ENCODE measurements at places on chromosomes 2 and 18.
A peak's percentile ranks its signal among the peaks of the same experiment; 100 is the strongest.

- no peak for DNase-seq
Measured at GRCh38 chr2:11802782-11803191, 56.4 kb downstream of the LPIN1 start.

DNA sequence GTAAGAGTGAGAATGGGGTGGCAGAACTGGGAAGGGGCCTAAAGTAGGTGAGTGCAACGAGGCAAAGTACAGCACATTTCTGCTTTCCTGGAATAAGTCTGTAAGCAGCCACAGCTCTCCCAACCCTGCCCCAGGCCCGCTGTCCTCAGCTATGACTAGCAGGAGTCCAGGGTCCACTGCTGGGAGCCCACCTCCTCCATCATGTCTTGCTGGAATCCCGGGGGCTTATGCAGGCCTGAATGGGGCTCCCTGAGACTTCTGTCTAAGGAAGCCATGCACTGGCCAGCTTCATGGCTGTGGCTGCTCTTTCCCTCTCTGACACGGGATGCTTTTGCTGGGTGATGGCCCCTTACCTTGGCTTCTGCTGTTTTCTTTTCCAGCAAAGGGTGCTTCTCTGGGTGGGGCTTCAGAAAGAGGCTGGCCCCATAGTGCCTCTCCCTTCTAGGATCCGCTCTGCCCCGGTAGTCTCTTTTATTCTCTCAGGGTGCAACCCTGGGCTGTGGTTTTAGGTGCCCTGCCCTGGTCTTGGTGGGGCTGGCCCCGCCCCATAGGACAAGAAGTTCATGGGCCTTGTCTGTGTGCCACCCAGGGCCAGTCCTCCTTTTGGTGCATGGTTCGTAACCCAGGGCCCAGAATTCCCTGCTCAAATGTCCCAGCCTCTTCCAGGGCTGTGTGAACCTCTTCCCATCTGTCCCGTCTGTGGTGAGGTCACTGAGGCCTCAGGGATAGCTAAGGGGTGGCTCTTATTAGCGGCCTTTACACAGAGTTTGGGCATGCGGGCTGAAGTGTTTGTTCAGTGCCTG lies 33.8 kb upstream of the POLE4 start:
- no peak for DNase-seq

DNA sequence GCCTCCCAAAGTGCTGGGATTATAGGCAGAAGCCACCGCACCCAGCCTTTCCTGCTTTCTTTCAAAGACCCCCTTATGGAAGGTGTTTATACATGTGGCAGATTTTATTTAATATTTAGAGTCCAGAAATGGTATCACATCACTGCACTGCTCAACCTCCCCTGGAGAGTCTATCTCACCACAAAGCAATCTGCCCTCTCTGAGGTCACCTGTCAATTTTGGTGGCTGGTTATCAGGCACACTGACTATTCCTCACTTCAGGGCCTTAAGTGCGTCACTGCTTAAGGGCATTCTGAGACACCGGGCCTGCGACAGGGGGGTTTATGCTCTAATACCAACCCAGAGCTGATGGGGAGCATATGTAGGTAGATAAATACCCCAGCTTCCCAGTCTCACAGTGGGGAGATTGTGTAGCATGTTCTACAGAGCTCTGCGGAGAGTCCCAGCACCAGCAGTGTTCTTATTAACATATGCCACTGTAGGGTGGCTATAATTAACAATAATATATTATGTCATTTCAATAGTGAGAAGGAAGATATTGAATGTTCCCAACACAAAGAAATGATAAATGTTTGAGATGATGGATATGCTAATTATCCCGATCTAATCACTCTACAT lies 42.7 kb upstream of the ZDBF2 start:
- no peak for DNase-seq

DNA sequence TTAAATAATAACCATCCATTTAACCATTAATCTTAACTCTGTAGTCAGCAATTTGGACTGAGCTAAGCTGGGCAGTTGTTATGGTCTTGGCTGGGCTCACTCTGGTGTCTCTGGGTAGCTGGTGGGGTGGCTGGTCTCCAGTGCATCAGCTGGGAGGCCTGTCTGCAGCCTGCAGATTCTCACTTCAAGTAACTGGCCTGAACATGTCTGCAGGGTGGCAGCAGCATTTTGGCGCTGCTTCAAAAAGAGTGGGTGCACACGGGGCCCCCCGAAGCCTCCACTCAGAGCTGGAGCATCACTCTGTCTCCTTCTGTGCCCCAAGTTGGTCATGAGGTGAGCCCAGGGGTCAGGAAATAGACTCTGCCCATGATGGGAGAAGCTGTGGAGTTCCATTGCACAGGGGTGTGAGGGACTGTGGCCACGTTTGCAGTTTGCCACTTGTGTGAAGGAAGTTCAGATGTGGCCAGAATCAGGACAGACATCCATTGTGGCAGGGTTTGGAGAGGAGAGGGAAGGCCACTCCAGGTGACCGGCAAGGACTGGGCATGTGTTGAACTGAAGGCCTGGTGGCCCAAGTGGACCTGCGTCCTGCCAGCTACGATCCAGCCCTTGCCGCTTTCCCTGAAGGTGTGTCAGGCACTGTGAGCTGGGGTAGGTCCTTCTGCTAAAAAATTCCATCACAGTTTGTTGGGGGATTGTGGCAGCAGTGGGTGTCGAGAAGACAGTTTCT lies 4.9 kb upstream of the ALLC start:
- no peak for DNase-seq

GRCh38 chr2:233307565-233307964 lies at the start of gene SAG:
TSS of gene SAG (plus strand) at chr2:233307816. CDS start at chr2:233309190, 1,374 bp downstream.
- DNase-seq = no peak

DNA sequence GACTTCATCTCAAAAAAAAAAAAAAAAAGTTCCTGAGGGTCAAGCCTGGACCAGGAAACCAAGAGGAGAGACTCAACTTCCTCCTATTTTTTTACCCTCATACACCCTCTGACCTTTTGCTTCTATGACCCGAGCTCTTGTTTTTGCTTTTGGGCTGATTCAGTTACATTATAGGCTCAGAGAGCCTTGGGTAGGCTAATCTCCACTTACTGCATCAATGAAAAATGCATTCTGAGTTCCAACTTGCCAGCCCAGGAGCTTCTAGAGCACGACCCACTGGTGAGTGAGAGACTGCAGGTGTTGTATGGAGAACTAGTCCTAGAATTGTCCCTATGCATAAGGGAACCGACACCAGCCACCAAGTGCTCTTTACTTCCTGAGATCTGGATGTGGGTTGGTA lies 91.1 kb downstream of the CABLES1 start:
- no peak for DNase-seq

GRCh38 chr2:207881902-207882301 lies 112.2 kb upstream of the FZD5 start:
- no peak for DNase-seq

DNA sequence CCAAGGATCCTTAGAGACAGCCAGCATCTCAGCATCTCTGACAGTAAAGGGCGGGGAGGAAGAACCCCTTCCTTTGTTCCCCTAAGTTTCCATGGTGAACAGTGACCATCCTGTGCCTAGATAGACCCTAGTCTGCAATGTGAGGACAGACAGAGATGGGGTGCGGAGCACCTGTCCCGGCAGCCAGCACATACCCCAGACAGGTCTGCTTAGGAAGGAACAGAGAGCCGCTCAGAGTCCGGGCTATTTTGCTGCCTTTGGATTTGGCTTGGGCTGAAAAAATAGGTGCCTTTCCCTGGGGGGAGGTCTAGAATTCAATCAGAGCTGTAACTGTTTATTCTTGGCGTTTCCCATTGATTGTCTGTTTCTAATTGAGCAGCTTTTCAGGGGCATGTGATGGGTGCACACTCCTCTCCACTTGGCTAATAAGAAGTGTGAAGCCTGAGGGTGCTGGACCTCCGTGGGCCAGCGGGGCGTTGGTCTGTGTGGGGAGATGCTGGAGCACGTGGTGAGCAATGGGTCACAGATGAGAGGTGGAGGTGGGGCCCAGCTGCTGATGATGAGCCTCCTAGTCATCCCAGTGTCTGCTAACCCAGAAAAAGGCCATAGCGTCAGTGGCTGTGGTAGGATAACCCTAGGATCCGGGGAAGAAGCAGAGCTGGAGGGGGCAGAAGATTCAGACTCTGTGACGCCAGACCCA lies 236.8 kb downstream of the SEPTIN10 start:
- no peak for DNase-seq

- DNase-seq = no peak
Measured at GRCh38 chr2:73083886-73084800, 12.6 kb upstream of the SFXN5 start.

DNA sequence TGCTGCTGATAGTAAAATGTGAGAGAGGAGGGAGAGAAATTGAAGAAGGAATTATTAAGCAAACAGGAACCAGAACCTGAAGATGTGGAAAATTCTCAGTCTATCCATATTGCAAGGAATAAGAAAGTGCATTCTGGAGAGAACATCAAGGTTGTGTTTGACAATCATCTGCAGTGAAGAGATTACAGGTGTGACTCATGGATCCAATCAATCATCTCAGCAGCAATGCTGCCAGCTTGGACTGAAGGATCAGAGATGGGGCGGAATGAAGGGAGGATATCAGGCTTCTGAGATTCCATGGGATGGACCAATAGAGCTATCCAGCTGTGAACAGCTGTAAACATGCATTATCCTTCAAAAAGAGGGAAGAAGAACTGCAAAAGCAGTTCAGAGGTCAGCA lies 247.3 kb downstream of the LPIN1 start:
- no peak for DNase-seq

DNA sequence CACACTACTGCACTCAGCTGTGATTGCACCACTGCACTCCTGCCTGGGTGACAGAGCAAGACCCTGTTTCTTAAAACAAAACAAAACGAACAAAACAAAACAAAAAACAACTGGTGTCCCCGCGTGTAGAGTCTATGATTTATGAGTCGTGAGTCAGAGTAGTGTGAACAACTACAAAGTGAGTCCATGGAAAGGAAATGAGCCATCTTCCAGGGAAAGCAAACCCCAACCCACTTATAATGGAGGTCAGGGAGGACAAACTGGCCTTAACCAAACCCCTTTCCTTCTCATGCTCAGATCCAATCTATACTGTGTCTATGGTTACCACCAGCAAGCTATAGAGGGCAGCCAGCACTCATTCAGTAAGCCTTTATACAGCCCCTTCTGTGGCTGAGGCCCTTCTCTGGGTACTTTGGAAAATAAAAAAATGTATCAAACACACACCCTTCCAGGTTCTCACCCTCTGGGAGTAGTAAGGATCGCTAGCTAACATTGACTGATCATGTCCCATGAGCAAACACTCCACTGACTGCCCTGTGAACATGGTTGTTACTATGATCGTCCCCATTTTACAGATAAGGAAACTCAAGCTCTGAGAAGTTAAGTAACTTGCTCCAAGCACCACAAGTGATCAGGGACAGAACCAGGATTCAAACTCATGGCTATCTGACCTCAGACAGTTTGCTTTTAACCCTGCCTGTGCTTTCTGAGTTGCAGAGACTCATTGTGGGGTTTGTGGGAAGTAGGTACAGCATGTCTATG lies 24.7 kb upstream of the COLEC12 start:
- no peak for DNase-seq

GRCh38 chr2:158464426-158465281 lies 7.9 kb downstream of the PKP4 start:
- DNase-seq = no peak

GRCh38 chr2:7043690-7044089 lies 126.5 kb downstream of the RNF144A start:
- DNase-seq = no peak

DNA sequence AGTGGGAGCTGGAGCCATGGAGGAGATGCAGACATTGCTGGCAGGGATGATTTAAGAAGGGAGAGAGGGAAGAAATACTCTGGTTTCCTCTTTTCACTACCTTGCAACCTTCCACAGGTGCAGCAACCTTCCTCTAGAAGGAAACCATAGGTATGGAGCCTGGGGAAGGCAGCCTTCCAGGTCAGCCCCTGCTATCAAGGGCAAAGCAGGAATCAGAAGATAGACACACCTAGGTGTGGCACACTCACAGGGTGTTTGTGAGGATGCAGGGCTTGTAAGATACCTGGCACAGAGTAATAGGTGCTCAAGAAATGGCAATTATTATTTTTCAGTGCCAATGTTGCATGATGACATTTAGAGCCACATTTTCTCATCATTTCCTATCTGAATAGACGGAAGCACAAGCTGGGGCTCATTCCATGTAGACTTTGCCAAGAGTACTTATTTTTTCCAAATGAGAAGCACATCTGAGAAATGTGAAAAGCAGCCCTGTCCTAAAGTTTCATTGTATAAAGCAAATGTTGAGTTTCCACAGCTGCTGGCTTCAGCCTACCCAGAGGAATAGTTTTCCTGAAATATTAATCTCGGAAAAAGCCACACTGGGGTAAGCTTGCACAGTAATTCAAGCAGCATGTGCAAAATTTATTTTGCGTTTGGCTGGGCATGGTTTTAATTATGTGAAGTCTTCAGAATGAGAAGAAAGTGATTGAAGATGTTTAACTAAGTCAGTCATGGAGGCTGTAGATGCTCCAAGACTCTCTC lies 20.6 kb downstream of the EVA1A start:
- DNase-seq = no peak

DNA sequence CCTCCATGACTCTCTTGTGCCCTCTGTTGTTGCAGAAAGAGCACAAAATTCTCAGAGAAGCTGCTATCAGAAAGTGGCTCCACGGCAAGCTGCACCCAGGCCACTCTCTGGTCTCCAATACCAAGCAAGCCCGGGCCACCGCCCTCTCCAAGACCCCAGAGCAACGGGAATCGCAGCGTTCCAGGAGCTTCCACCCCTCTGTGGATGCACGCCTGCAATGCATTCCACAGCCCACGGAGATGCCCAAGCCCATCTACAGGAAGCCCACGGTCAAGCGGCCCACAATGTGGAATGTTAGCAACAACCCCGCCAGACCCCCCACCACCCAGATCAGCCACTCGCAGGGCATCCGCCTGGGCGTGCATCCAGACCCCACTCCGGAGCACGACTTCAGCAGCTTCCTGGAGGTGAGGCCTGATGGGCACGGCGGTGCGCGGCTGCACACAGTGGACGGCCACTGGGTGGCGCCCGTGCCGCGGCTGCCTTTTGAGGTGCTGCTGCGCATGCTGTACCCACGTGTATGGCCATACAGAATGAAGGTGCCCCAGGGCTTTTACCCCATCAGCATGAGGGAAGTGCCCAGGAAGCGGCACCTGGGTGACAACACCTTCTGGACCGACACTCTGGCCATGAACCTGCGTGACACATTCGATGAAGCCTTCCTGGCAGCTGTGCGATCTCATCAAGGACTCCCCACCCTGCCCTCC lies 6.3 kb downstream of the ANKRD53 start:
- peak; percentile 70 for DNase-seq

DNA sequence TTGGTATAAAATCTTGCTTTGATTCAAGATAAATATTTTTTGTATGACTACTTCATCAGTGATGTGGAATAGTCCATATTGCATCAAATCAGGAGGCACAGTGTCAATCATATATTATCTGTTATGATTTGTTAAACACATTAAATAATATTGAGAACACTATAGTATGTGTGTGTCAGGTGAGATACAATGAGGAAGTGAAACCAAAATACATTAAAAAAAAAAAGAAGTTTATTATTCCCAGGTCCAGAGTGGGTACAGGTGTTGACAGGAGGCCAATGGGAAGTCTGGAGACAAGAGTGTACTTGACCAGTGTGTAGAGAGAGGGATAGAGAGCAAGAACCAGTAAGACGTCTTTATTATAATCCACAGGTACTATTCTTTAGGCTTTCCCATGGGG lies 292.6 kb downstream of the FSIP2 start:
- DNase-seq = no peak

All from stimulated activated CD4-positive, alpha-beta T cell treated with anti-CD3 and anti-CD28 coated beads, Interleukin-1b, Interleukin-23, amount 100 ng/mL, for 1 hour (primary cell).